ENCODE measurements at places on chromosomes 3 and 15.

DNA sequence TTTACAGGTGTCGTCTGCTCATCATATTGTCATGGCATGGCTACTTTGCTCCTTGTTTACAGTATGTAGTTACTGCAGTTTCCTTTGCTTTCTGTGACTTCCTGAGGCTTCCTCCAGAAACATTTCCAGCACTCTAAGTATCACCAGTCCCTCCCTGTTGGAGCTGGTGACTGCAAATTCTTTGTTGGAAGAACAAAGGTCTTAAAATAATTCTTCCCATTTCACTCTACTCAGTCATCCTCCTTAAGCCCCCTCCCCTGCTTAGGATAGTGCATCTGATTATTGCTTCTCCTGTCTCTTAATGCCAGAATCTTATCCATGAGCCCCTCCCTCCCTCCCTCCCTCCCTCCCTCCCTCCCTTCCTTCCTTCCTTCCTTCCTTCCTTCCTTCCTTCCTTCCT is 72.0 kb downstream of the C3orf38 start:
- no peak for DNase-seq

DNA sequence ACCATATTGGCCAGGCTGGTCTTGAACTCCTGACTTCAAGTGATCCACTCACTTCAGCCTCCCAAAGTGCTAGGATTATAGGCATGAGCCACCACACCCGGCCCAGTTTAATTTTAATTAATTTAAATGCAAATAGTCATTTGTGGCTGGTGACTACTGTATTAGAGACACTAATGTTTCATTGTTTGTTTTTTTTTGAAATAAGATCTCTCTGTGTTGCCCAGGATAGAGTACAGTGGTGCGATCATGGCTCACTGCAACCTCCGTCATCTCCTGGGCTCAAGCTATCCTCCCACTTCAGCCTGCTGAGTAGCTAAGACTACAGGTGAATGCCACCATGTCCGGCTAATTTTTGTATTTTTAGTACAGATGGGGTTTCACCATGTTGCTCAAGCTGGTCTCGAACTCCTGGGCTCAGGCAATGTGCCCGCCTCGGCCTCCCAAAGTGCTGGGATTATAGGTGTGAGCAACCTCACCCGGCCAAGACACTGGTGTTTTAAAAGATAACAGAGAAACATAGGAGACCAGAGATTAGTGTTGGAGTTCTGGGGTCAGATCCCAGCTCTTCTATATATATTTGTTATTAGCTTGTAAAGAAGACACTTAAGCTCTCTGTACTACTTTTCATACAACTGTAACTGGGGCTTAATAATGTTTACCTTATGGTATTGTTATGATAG is 34.5 kb upstream of the RAB11A start:
- DNase-seq: no peak

DNA sequence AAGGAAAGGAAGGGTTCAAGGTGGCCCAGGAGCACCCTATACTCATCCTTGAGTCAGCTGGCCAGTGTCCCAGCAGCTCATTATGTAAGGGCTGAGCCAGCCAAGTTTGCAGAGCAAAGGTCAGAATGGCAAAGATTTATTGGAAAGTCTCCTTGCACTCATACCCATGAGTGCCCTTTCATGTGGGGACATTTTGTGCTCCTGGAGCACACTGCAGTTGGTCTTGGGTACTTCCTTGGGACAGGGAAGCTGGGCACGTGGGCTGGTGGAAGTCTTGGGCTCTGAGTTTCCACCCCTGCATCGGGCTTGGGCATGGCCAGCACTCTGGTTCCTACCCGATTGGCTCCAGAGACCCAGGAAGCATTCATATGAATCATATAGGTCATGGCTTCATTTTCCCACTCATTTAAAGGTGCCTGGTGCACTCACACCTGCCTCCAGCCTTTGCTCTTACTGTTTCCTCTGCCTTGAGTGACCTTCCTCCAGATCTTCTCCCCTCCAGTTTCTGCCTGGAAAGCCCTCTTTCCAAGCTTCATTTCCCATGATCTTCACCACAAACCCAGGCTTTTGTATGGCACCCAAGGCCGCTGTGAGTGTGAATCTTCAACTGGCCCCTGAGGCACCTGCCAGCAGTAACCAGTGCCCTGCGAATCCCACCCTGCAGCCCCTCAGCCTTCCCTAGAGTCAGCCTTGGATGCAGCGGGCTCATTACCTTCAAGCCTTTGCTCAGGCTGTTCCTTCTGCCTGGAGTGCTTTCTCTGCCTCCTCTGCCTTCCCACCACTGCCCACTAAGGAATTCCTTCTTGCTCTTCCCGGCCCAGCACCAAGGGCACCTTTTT is 10.5 kb upstream of the PRKCD start:
- DNase-seq: no peak

DNA sequence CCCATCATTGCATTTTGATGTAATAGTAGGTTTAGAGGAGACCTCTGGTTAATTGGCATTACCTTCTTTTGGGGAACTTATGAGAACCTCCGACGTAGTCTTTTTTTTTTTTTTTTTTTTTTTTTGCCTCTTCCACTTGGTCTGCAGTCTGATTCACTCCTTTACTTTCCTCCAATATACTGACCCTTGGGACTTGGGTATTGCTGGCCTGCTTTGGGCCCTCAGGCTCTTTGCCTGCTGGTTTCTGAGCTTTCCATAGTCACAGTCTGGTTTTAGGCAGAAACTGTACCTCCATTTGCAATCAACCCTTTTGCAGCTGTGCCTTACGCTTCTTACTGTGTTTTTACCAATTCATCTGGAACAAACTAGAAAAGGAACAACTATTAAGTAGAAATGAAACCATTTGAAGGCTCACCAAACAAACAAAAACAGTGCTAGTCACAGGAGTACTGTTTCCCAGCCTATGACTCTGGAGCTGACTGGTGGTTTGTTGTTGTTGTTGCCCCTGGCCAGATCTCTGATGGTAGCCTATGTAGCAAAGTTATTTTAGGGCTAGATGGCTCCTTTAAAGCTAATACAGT is 272.8 kb downstream of the BBX start:
- no peak for DNase-seq

GRCh38 chr15:61687124-61687523 is 373.1 kb downstream of the VPS13C start:
- DNase-seq: no peak
